Activated CD4-positive, alpha-beta T cell treated with anti-CD3 and anti-CD28 coated beads, Interleukin-2, amount 50 U/mL, for 24 hours (primary cell): ENCODE measurements at places on chromosomes 2 and 18.

DNA sequence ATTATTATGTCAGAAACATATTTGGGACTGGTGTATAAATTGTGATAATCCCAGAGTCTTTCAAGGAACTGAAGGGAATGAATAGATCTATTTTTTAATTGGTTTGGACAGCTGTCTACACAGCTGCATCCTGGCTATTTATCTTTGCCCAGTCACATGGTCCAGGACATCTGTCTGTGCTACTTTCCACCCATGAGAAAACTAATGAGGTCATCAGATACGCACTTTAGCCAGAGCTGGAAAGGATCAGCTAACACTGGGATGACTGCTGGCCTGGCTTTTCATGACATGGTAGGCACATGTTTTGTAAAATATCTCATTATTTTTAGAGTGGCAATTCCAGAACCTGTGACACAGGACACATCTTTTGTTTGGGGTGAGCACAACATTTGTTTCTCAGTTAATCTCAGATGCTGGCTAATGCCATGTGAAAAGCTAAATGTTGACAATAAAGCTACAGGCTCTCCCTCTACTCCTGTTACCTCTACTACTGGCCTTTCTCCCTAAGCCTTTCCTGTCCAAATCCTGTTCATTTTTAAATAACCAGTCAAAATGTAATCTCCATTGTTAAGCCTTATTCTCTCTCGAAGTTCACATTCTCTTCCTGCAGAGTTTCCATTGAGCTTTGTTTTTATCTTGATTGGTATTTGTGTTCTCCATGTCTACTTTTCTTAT is 500.7 kb downstream of the RIT2 start:
- DNase-seq, result no peak

- DNase-seq, result no peak
Measured at GRCh38 chr2:136373841-136374240, 255.9 kb upstream of the CXCR4 start.

- DNase-seq, result no peak
Measured at GRCh38 chr2:30148850-30149249, 2.0 kb downstream of the YPEL5 start.

GRCh38 chr18:55328301-55328700 is 259.7 kb downstream of the TCF4 start:
- DNase-seq, result no peak

GRCh38 chr2:216555274-216555673 is 56.6 kb downstream of the RPL37A start:
- no peak for DNase-seq

DNA sequence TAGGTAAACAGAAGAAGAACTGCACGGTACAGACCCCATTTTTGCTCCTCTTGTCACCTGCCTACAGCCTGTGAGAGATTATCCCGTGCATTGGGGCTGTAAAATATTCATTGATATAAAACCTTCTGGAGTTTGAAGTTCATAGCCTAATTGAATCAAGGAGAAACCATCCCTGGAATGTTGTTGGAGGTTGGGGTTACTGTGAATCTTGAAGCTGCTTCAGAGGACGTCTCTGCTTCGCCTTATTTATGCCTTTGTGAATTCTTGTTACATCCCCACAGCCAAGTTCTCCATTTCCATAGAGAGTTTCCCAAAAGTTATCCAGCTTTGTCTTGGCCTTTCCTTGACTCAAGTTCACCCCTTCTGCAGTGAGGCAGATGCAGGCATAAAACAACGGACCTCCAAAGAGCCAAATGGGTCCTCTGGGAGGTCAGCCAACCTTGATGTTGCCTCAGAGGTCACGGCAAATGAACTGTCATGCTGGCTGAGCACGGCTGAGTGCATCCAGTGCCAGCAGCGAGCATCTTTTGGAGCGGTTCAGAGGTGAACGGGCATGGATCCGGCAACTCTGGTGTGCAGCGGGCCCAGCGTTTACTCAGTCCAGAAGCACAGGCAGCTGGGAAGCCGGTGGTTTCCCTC is 317.6 kb downstream of the PRKCE start:
- DNase-seq, result no peak

- no peak for DNase-seq
Measured at GRCh38 chr2:202142540-202142939, 69.5 kb downstream of the KIAA2012 start.

GRCh38 chr2:4258563-4258962 is 555.2 kb downstream of the DCDC2C start:
- DNase-seq, result no peak

DNA sequence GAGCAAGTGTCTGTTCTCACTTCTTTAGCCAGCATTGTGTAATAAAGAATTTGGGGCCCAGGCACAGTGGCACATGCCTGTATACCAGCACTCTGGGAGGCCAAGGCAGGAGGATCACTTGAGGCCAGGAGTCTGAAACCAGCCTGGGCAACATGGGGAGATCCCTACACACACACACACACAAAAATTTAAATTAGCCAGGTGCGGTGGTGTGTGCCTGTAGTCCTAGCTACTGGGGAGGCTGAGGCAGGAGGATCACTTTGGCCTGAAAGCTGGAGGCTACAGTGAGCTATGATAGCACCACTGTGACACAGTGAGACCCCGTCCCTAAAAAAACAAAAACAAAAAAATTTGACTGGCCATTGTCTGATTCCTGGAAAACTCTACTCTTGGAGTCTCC is 8.3 kb downstream of the REV1 start:
- no peak for DNase-seq

GRCh38 chr2:88212251-88212790 is 42.2 kb downstream of the THNSL2 start:
- no peak for DNase-seq

- DNase-seq, result no peak
Measured at GRCh38 chr18:25449046-25449445, 97.1 kb upstream of the ZNF521 start.

DNA sequence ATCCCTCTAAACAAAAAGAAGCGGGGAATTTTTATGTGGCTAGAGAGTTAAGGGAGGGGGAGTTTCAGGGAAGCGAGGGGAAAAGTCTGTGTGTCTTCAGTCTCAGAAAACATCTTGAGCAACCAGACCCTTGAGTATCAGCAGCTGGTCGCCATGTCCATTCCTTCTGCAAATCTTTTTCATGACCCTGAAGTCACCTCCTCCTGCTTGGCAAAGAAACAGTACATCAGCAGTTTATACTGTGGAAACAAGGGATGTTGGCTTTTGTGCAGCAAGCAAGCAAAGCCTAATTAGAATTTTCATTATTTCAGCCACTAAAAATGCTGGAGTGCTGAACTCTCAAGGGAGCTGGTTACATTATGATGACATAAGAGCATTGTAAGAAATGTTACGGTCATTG is 187.4 kb upstream of the SLC8A1 start:
- no peak for DNase-seq

- no peak for DNase-seq
Measured at GRCh38 chr18:76927223-76927725, 104.9 kb downstream of the ZNF236 start.

DNA sequence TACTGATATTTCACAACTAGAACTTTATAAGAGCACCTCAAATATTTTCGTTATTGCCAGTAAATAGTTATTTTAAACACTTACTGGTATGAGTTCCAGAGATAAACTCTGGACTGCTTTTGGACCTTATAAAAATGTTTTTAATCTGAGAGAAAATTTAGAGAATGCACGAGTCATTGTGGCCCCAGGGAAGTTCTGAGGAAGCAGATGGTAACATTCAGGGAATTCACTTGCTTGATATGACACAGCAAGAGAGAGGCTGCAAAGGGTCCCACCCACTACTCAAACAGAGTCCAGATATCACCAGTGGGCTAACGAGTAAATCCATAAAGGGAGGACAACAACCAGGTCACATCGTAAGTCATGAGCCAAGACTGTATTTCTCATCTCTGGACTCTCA is 526.8 kb downstream of the TDRD15 start:
- no peak for DNase-seq

DNA sequence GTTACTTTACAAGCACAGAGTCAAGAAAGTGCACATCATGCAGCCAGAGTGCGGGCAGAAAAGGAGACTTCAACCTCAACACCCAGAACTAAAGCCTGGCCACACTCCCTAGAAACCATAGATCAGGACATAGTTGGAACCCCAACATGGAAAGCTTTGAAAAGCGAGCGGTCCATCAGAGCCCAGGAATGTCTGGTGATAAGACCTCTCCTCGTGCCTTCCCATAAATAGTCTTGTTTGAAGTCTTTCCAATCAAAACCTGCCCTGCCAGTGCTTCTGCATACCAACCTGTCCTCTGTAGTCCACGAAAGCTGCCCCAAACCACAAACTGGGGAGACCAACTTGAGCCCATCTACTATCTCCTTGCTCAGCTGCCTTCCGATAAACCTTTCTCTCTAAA is 55.5 kb downstream of the NEURL3 start:
- DNase-seq, result no peak

DNA sequence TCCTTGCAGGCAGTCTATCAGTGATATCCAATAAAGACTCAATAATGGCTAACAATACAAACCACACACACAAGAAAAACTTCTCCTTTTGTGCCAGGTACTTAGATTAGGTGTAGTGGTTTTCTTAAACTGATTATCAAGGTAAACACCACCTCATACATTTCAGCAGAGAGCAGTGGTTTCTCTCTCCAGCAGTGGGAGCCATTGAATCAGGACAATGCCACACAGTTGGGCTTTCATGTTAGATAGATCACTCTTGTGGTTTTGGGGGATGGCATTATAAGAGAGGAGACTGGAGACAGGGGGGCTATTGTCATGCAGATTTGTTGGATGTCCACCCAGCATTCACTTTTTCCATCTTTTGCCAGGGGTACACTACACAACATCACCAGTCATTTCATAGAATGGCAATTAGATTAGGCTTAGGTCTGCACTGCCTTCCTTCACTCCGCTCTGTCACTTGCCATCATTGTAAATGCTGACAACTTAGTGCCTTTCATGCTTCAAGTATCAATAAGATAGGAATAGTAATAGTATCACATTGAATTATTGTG is 13.6 kb upstream of the IRS1 start:
- DNase-seq, result no peak

DNA sequence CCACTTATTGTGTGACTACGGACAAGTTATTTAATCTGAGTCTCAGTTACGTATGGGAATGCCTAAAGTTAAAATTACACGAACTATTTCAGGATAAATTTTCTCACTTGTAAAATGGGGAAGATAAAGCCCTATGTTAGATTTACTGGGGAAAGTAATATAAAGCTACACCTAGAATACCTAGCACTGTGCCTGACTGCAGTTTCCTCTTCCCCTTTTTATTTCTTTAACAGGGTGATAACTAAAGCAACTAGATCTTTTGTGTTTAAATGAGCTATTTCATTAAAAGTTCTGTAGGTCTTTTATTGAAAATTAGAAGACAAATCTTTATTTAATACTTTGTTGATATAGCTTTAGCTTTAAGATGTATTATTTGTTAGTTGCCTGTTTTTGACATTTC is 5.0 kb downstream of the B3GNT2 start:
- DNase-seq, result no peak

DNA sequence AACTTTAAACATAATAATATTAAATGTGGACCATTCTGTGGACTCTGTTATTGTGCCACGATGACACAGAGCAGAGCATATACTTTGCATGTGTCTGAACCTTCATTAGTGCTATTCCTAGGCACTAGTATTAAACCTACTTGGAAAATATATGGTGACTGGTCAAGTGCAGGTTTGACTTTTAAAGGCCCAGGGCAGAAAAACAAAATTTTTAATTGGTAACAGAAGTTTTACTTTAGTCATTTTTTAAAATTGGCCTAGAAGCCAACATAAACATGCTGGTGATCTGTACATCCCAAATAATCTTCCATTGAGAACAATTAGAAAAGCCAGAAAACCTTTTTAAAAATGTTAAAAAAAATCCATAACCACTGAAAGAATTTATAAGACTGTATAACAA is 16.6 kb downstream of the LDAH start:
- no peak for DNase-seq

- no peak for DNase-seq
Measured at GRCh38 chr2:11990576-11990975, 244.1 kb downstream of the LPIN1 start.

DNA sequence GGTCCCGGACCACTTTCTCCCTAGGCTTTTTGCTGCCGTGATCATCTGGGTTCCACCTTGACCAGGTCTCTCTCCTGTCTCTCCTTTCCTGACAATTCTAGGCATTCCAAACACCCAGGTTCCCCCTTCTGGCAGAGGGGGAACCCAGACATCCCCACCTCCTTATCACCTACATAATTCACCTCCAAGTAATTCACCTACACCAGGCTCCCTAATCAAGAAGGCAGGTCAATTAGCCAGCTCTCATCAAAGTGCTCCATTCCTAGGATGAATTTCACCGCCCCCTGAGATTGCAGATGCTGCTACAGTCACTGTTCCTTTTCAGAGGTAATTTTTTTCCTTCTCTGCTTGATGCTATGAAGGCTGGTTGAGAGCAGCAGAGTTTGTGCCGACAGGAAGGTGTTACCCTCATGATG is 42.3 kb upstream of the ATG16L1 start:
- no peak for DNase-seq

- no peak for DNase-seq
Measured at GRCh38 chr18:24246143-24246542, 107.3 kb downstream of the CABYR start.

- DNase-seq, result no peak
Measured at GRCh38 chr2:910698-911097, 40.0 kb upstream of the SNTG2 start.

GRCh38 chr18:74299746-74300145 is 8.0 kb upstream of the CYB5A start:
- no peak for DNase-seq

DNA sequence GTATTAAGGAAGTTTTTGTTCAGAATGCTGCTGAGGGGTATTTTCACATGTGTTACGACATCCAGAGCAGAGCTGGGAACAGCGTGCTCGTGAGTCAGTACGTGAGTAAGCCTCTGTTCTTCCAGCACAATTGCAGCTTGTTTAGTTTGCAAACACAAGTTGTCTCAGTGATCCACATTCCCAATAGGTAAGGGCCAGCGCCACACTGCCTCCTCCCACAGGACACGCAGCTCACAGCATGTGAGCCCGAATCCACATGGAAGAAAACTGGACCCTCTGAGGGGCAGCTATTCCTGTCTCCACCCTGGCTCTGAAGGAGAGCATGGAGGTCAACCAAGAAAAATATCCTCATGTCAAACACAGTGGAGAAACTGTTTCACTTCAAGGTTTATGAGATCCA is 173.9 kb upstream of the PID1 start:
- no peak for DNase-seq

DNA sequence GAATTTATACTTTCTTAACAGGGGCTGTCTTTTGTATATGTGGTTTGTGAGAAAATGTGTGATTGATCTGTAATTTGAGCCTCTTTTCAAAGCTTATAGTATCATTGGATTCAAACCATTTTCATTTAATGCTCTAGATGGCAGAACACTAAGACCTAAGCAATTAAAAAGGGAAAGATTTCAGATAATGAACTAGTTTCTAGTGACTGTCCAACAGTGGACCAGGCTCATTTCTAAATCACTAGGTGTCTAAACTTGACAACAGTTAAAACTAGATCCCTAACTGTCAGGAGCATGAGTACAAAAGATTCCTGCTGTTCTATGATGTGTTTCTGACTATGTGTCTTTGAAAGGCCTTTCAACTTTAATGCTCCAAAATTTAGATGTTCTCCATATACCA is 54.6 kb downstream of the ANKRD44 start:
- no peak for DNase-seq

GRCh38 chr2:197207106-197207505 is 103.5 kb downstream of the ANKRD44 start:
- no peak for DNase-seq
